ENCODE measurements at places on chromosomes 12 and 14. TPM values are rescaled to one million over a fixed set of nuclear protein-coding genes. Genes with fewer than 3 reads are reported as not detected.

SLC25A21 gene
- 1.1 TPM for total RNA-seq

GRCh38 chr14:99426265-99426664, 54.4 kb downstream of the SETD3 start:
- DNase-seq, result no peak

DNA sequence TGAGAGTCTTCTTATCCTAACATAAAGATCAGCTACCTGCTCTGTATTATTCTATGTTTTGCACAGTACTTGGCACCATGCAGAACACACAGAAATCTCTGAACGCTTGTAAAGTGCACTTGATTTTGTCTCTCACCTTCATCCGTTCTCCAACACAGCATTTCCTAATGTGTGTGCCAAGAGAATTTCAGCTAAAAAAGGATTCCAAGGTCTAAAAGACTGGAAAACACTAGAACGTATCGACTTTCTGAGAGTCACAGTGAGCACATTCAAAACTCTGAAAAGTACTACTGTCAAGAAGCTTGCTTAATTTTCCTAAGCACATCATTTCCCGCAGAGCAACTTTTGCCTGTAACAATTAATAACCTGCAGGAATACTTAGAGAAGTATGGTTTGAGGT, 211.1 kb downstream of the ANO2 start:
- no peak for DNase-seq

PTPN21 gene
- total RNA-seq, result 46.5 TPM

- no peak for DNase-seq
These were observed 117.5 kb downstream of the DAAM1 start for GRCh38 chr14:59305836-59306555.

- DNase-seq, result no peak
These were observed 919.9 kb downstream of the FSCB start for GRCh38 chr14:43587183-43587582.

DNA sequence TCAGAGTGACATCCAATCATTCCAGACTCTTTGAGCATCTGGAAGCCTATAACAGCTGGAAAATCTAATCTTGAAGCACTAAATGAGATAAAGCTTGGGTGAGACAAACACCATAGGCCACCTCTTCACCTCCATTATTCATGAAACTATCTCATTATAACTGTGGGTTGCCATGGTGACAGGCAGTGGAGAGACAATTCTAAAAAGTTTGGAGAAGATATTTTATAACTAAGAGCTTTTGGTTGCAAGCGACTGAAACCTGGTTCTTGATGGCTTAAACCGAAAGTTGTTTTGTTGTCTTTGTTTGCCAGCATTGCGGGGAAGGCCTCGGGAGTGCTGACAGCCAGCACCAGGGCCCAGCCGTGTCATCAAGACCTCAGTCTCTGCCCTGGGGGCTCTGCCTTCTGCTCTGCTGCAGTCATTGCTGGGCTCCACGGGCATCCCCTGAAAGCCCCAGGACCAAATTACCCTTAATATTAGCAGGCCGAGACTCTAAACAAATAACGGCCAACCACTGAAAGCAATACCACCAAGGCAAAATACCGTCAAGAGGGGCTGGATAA, 353.6 kb upstream of the SFSWAP start:
- DNase-seq, result no peak

WNT5B gene
- 33.5 TPM for total RNA-seq

KCNMB4 gene
- total RNA-seq, result 7.5 TPM

USP30 gene
- 14.0 TPM for total RNA-seq

GRCh38 chr12:104910196-104910840, 47.8 kb downstream of the SLC41A2 start:
- no peak for DNase-seq

MON2 gene
- total RNA-seq, result 47.3 TPM

DNA sequence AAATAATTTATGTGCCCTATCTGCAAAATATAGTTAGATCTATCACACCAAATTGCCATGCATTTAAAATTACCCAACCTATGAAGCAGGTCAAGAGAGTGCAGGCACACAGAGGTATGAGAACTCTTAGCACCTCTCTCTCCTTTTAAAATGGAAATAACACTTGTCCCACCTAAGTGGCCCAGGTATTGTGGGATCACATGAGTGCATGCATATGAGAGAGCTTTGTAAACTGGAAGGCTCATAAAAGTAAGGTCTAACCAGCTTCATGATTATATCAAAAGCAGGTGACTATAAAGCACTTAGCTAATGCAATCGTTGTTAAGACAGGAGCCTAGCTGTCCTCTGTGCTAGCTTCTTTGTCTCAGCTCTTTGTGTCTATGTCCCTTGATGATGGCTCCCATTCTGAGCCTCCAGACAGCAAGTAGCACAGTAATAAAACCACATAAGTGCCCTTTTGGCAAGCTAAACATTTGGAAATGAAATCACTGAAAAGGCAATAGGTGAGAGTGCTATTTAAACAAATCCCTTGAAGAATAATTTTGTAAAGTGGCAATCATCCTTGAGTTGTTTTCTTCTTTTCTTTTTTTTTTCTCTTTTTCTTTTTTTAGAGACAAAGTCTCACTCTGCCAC, 219.0 kb downstream of the NTF3 start:
- no peak for DNase-seq

POTEM gene
- not detected for total RNA-seq

DNA sequence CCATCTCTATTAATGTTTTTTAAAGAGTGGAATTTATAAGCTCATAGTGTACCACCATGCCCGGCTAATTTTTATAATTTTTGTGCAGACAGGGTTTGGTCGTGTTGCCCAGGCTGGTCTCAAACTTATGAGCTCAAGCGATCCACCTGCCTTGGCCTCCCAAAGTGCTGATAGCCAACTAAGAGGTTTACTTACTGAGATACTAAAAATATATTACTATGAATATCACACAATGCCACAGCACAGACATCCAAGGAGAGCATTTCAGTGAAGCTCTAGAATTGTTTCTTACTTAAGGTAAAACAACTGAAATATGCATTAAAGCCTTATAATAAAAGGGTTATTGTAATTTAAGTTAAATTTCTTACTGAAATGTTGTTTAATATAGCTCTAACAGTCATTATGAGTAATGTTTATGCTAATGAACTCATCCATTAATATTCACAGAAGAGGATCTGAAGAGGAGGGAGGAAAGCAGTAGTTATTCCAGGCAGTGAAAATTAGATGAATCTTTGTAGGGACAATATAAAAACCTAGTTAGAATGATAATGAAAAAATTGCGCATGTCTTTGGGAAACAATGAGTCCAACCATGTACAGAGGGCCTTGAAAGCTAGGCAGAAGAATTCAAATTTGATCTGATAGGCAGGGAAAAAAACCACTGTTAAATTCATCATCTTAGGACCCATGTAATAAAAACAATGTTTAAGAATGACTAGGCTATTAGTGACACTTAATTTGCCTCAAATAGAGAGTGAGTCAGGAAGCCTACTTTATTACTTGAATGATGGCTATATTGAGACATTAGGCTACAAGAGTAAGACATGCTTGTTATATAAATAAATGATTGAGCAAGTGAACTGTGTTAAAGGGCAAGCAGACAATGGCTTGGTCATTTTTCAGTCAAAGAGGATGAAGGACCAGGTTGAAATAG, 99.2 kb downstream of the SLC41A2 start:
- no peak for DNase-seq

DNA sequence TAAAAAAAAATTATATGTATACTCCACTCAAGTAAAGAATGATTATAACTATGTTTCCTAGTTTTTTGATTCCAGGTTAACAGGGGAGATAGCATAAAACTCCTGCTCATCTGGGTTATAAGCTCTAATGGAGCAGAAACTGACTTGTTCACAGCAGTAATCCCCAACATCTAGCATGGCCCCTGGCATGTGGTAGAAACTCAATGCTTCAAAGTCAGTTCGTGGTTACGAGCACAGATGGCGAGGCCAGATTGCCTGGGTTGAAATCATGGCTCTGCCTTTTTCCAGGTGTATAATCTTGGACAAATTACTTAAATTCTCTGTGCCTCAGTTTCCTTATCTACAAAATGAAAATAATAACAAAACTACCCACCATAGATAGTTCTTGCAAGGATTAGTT, 183.8 kb downstream of the TTC7B start:
- no peak for DNase-seq

- DNase-seq, result no peak
These were observed 49.5 kb downstream of the RIMBP2 start for GRCh38 chr12:130666645-130667044.

DNA sequence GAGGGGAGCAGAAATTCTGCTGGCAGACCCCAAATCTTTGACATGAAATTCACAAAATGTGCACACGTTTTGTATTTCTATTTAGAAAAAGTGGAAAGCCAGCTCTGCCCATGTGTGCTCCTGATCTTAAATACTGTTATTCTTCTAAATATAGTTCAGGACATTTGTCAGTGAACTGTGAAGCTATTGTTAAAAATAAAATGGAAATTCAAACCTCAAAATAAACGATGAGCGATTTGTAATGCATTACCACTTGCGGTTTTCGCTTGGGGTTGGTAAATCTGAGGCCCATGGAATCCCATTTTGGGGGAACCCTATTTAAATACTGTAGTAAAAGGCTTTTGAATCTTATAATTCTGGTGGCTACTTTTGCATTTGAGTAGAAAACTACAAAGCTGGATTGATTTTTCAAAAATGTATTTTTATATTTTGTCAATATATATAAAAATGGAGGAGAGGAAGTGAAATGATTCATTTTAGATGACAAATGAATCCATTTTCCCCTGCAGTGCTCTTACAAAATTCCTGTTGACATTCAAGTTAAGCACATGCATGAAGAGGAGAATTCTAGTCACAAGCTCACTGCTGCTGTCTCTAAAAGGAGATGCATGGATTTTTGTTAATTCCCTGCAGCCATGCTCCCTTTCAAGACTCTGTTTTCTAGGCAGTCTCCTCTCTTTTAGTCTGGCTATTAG, 47.1 kb downstream of the FLRT2 start:
- no peak for DNase-seq

All from esophagus muscularis mucosa (tissue), 4 donors.